Neural progenitor cell (in vitro differentiated cells): ENCODE measurements at places on chromosomes 2 and 18. TPM values are rescaled to one million over a fixed set of nuclear protein-coding genes. Genes with fewer than 3 reads are reported as not detected.

- DNase-seq, result no peak
Observed at GRCh38 chr2:101356521-101356920, 30.8 kb downstream of the CREG2 start.

DNA sequence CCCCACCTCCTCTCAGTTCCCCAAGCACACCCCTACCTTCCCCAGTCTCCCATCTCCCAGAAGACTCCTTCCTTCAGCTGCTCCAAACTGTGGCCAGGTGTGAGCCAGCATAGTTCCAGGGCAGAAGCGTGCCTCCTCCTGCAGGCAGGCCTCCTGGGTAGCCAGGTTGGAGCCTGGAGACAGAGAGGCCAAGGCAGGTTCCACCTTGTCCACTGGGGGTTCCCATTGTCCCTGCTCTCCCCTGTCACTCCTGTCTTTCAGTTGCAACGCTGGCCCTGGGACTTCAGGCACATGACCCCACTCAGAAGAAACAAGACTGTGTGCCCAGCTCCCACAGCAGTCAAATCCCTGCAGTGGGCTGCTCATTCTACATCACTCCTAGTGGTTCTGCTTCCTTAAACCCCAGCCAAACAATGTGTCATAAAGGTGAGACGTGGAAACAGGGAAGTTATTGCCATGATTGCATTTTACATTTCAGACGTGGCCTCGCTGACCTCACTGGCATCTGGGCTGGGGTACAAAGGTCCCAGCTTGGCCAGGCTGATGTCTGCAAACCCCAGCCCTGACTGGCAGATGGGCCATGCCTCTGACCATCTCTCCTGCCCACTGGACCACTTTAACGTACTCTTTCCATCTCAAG lies 96.5 kb upstream of the BOD1L2 start:
- no peak for DNase-seq

The GLI2 gene
- 9.4 and 39.6 TPM in 2 replicates for total RNA-seq

GRCh38 chr2:169513926-169514325 lies 4.4 kb downstream of the KLHL41 start:
- DNase-seq, result no peak

DNA sequence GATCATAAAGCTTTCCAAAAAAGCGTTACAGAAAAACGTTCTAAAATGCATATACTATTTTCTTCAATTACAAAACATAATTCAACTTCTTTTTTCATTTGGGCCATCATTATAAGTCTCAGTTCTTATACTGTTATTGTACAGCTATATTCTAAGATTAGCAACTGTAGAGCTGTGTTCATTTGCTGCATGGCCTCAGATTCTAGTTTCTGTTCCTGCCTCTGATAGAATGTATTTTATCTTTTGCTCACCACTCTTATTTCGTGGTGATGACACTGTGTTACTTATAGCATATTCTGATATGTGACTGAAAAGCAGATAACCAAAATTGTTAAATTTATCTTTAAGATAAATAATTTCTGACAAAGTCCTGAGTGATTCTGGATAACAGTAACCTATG lies 67.2 kb downstream of the PTRHD1 start:
- no peak for DNase-seq

DNA sequence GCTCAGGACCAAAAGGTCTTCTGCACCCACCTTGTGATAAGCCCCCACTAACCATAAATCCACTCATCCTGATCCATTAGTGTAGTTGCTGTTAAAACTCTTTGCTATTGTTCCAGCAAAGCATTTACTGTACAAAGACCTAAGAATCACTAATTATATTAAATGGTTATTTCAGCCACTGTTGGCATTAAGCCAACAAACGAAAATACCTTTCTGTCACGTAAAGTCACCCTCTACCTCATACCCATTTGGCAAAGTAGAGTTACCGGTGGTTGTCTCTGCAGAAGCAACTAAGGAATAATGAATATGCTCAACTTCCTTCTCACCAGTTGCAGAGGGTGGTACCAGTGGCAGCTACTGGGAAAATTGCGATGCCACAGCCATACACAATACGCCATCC lies 224.5 kb downstream of the SP3 start:
- DNase-seq, result no peak

GRCh38 chr2:182858671-182859070 lies 7.8 kb downstream of the FRZB start:
- DNase-seq, result no peak

GRCh38 chr2:229943770-229944449 lies 21.6 kb downstream of the FBXO36 start:
- DNase-seq, result no peak

DNA sequence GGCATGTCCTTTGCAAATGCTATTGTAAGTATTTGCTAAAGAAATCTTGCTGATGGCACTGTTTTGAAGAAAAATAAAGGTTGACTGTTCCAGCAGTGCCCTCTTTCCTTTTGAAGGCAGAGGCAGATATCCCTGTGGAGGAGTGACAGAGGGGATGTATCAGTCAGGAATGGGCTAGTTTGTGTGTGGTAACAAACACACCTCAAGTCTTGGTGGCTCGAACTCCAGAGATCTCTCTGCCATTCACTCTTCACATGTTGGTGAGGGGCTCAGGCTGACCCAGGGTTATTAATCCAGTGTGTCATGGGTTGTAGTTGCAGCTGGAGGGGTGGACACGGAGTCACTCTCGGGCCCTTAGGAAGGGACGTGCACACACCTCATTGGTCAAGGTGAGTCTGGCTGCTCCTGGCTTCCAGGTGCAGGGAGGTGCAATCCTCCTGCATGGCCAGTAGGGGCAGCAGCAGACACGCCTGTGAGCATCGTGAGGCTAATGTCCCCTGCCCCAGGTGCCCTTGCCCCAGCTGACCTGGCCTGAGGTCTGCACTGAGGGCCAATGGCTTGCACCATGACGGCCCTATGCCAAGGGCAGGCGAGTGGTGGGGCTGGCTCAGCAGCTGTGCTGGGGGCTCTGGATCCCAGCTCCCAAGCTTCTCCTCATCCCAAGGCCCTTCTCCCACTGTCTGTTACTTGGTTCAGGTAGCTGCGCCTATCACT lies 146.5 kb downstream of the ASB1 start:
- DNase-seq, result peak; percentile 38

The PDE11A gene
- total RNA-seq, result 0.13 and 0.62 TPM in 2 replicates

GRCh38 chr2:58638256-58638805 lies 397.2 kb upstream of the FANCL start:
- no peak for DNase-seq

- DNase-seq, result no peak
Observed at GRCh38 chr2:183081911-183082310, 3.4 kb downstream of the DUSP19 start.

DNA sequence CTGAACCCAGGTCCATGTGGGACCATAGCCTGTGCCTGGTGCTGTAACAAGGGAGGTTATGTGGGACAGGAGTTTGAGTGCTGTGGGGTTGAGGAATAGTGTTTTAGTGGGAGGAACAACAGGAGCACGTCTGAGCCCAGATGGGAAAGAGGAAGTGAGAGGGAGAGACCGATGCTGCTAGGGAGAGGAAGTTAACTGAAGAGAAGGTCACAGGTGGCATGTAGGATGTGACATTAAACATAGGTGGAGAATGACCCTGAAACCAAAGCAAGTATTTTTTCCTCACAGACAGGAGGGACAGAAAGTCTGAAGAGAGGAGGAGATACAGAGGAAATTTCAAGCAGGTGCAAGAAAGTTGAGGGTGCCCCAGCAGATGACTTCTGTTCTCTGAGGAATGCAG lies 87.8 kb downstream of the ACOXL start:
- no peak for DNase-seq

DNA sequence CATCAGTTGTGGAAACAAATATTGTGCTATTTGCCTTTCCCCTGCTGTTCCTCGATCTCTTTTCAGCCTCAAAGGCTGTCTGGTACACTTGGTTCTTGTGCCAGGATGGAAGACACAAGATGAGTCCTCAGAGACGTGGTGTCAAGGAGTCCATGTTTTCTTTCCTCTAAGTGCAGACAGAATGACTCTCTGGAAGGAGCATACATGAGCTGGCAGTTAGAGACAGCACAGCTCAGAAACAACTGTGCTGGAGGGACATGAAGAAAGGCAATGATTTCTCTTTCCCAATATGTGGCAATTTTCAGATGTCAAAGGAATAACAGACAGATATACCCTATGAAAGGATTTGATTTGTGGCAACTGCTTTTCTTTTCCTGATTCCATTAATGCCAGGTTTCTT lies 162.2 kb downstream of the AFF3 start:
- no peak for DNase-seq

DNA sequence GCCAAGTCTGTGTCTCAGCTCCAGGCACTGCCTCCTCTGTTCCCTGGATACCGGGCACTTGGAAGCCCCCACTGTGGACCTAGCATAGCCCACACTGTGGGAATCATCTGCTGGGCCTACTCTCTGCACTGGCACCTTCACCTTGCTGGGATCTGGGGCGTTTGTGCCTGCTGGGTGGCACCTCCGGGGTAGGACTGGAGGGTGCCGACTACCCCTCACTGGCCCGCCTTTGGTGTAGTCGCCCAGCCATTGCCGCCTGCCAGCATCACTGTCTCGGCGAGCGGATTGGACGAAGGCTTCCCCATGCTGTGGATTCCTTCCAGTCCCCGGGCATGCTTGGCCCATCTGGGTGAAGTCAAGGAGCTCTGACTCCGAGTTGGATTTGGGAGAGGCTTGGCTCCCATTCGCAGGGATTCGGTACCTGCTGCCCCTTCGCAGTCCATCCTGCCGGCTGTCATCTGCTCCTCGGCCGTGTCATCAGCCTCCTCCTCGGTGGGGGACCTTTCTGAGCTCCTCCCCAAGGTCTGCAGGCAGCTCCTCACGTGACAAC lies 180.6 kb upstream of the HDAC4 start:
- DNase-seq, result no peak

The CCDC68 gene
- total RNA-seq, result not detected in 2 replicates

The C2orf66 gene
- 0.15 and 0.43 TPM in 2 replicates for total RNA-seq

The EPAS1 gene
- total RNA-seq, result 0.15 and 1.1 TPM in 2 replicates

The TXNDC2 gene
- total RNA-seq, result not detected in 2 replicates

The MXD1 gene
- total RNA-seq, result 3.9 and 5.3 TPM in 2 replicates

The MCEE gene
- total RNA-seq, result 8.0 and 24.7 TPM in 2 replicates

DNA sequence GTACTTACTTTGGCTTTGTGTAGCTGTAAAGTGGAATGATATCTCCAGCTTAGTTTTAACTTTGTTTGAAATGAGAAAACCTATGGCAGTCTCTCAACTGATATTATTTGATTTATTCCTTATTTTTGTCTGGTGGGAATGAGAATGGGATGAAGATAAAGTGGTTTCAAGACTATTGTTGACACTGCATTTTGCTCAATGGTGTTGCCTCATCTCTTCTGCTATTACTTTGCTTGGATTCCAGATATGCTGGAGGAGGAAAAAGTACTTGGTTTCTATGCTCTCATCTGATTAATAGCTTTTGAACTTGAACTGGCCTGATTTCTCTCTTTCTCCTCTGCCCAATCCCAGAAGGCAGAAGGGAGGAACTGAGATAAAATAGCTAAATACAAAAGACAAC lies 198.2 kb downstream of the CTNNA2 start:
- DNase-seq, result no peak

GRCh38 chr18:46668135-46668534 lies 11.1 kb upstream of the LOXHD1 start:
- DNase-seq, result no peak

The ANKRD62 gene
- total RNA-seq, result 0.15 TPM in 1 of 2 replicates, not detected in the other

DNA sequence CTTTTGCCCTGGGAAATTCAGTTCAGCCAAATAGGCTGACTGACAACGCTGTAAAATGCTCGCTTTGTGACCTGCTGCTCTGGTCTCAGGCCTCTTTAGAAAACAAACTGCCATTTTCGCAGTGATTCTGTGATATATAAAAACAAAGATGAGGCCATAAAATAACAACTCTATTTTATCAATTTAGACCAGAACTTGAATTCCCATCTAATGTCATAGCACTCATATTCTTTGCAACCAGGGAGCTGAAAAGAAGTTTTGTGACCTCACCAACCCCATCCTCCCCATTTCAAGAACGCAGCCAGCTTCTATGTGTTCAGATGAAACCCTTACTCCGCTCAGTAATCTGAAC lies 40.3 kb downstream of the TCF4 start:
- no peak for DNase-seq

- DNase-seq, result peak; percentile 45
Observed at GRCh38 chr2:97935719-97936161, 60.0 kb downstream of the TMEM131 start.

GRCh38 chr2:217934321-217935131 lies 68.3 kb downstream of the TNS1 start:
- no peak for DNase-seq

GRCh38 chr18:52499016-52499415 lies 159.0 kb downstream of the DCC start:
- DNase-seq, result no peak

- DNase-seq, result peak; percentile 16
Observed at GRCh38 chr18:33560686-33561370, 17.2 kb upstream of the ASXL3 start.

The HOXD13 gene
- not detected in 2 replicates for total RNA-seq

DNA sequence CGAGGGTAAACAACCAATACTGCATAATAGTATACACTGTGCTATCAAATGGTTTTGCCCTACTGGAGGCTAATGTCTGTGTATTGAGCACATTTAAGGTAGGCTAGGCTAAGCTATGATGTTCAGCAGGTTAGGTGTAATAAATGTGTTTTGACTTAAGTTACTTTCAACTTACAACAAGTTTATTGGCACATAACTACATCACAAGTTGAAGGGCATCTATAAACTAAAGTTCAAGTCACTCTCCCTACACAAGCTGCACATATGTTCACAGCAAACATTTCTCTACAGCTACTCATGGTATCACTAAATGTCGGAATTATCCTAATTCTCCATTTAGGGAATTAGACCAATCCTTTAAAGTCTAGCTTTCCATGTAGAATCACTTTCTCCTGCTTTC lies 11.4 kb downstream of the ARL5A start:
- no peak for DNase-seq

- no peak for DNase-seq
Observed at GRCh38 chr2:118177318-118177717, 89.0 kb downstream of the INSIG2 start.

- DNase-seq, result peak; percentile 45
Observed at GRCh38 chr2:74267068-74267467, 68.7 kb downstream of the MTHFD2 start.

The LBX2 gene
- total RNA-seq, result 0.12 TPM in 1 of 2 replicates, not detected in the other

The LRATD1 gene
- total RNA-seq, result 1.9 and 2.9 TPM in 2 replicates

GRCh38 chr2:233700028-233700635 lies 7.4 kb downstream of the UGT1A6 start:
- DNase-seq, result peak; percentile 85

DNA sequence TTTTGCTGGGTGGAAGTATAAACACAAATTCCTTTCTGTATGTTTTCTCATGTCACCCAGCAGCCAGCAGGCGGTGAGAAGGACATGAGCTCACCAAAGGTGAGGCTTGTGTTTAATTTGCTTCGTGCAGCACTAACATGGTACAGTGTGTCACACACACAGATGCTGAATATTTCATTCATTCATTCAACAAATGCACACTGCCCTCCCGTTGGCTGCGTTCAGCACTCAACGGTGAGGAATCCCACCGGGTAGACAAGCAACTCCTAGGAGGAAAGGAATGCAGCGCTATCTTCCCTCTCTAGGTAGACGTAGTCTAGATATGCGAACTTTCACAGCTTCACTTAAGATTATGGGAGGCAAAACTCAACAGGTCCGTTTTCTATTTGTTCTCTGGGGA lies 85.1 kb downstream of the LONRF2 start:
- DNase-seq, result no peak

GRCh38 chr2:150916467-150917396 lies 344.9 kb downstream of the RBM43 start:
- DNase-seq, result no peak

The CNPPD1 gene
- 15.8 and 21.8 TPM in 2 replicates for total RNA-seq

The CRACDL gene
- 0.07 and 0.28 TPM in 2 replicates for total RNA-seq

- no peak for DNase-seq
Observed at GRCh38 chr2:17916584-17916983, 38.1 kb downstream of the KCNS3 start.

The ITM2C gene
- total RNA-seq, result 84.6 and 146 TPM in 2 replicates

GRCh38 chr2:213243189-213244044 lies 40.8 kb upstream of the SPAG16 start:
- no peak for DNase-seq

The CPLX4 gene
- 0.12 and 2.2 TPM in 2 replicates for total RNA-seq
